ENCODE measurements at places on chromosomes 7 and 10. TPM values are rescaled to one million over a fixed set of nuclear protein-coding genes. Genes with fewer than 3 reads are reported as not detected.
A peak's percentile ranks its signal among the peaks of the same experiment; 100 is the strongest.

- no peak for DNase-seq
- no peaks in the 10 kb centered on the region for H3K27me3 ChIP-seq
- no peak overlapping the region for H3K4me3 ChIP-seq
Observed at GRCh38 chr7:27424749-27425148, 182.1 kb downstream of the EVX1 start.

GRCh38 chr7:136956671-136957070 is 88.2 kb downstream of the CHRM2 start:
- H3K27me3 ChIP-seq, result no peaks in the 10 kb centered on the region
- H3K27ac ChIP-seq, result no peak overlapping the region
- no peak for DNase-seq
- no peak overlapping the region for H3K4me3 ChIP-seq
- H3K4me1 ChIP-seq, result no peaks in the 10 kb centered on the region

DNA sequence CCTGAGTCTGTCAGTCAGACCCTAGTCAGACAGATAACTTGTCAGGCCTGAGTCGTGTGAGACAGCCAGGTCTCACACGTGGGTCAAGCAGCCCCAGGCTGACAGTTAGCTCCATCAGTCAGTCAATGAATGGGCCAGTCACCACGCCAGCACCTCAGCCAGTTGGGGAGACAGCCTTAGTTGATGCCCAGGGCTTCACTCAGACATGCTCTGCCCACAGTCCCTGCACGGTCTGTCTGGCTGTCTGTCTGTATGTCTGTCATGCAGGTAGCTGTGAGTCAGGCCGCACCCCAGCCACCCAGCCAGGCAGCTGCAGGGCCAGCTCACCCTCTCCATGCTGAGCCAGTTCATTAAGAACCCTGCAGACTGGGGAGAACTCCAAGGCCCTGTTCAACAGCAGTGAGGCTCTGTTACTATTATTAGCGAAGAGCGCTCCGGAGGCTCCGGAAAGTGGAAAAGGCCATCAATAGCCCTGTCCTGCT is 141.1 kb upstream of the PCBD1 start:
- no peak overlapping the region for H3K27ac ChIP-seq
- H3K4me3 ChIP-seq, result no peak overlapping the region
- peaks cover 12% of the 10 kb centered on the region for H3K4me1 ChIP-seq
- H3K36me3 ChIP-seq, result no peaks in the 10 kb centered on the region

GRCh38 chr10:58384999-58385783 is at the start of gene TFAM:
TFAM (plus strand) TSS chr10:58385410; CDS start chr10:58385548, 138 bp downstream.
- H3K27ac ChIP-seq, result peak within 1 kb of the TSS; percentile 82
- peak within 1 kb of the TSS; percentile 72 for H3K4me3 ChIP-seq
- peak; percentile 86 for DNase-seq
- no peaks in the 10 kb centered on the region for H3K36me3 ChIP-seq
- H3K27me3 ChIP-seq, result no peaks in the 10 kb centered on the region

DNA sequence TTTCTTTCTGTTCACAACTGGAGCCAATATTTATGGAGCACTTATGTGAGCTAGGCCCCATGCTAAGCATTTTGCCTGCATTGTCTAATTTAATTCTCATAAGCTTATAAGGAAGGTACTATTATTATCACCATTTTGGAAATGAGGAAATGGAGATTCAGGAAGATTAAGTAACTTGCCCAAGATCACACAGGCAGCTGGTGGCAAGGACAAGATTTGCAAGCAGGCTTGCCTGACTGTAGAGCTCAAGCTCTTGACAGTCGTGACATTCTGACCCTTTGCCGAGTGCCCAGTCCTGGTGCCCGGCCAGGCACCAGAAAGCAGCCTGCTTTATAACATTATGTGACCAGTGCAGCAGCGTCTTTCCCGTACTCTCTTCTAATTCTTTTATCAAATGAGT is 38.2 kb downstream of the WNT2 start:
- no peak overlapping the region for H3K4me3 ChIP-seq
- no peaks in the 10 kb centered on the region for H3K36me3 ChIP-seq
- H3K4me1 ChIP-seq, result no peaks in the 10 kb centered on the region
- H3K27me3 ChIP-seq, result no peaks in the 10 kb centered on the region

The CYP17A1 gene
- not detected for total RNA-seq

The SSC4D gene
- total RNA-seq, result 0.25 TPM

The INHBA gene
- total RNA-seq, result 0.62 TPM
